ENCODE measurements at places on chromosomes 7 and 10.

DNA sequence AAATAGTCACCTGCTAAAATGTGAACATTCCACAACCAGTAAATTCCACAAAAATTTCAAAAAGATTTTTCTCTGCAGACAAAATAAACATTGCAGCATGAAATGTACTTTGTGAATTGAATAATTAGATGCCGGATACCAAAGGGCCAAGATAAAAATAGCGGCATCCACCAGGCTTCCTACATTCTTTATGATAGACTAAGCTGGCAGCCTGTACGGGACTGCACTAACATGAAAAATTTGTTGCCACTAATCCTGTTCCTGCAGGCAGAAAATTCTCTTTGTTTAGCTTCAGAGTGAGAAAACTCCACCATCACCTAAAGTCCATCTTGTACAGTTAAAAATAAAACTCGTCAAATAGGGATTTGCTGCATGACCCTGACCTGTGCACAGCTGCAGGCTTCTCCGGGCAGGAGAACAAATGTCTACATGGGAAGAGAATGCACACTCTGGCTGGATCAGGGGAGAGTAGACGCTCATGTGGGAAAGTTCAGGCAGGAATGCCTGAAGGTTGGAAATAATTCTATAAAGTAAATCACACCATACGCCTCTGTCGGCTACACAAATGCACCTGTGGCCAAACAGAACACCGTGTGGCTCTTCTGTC is 15.6 kb upstream of the ADO start:
- DNase-seq: no peak

GRCh38 chr7:107463139-107464078 is 6.4 kb upstream of the GPR22 start:
- DNase-seq: peak; percentile 14

DNA sequence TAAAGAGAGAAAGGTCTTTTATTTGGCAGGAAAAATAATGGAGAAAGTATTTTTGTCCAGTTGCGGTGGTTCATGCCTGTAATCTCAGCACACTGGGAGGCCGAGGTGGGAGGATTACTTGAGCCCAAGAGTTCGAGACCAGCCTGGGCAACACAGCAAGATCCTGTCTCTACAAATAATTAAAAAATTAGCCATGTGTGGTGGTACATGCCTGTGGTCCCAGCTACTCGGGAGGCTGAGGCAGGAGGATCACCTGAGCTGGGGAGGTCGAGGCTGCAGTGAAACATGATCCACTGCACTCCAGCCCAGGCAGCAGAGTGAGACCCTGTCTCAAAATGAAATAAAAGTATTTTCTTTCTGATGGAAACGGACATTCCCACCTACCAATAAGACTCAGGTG is 77.8 kb upstream of the MKRN1 start:
- no peak for DNase-seq

DNA sequence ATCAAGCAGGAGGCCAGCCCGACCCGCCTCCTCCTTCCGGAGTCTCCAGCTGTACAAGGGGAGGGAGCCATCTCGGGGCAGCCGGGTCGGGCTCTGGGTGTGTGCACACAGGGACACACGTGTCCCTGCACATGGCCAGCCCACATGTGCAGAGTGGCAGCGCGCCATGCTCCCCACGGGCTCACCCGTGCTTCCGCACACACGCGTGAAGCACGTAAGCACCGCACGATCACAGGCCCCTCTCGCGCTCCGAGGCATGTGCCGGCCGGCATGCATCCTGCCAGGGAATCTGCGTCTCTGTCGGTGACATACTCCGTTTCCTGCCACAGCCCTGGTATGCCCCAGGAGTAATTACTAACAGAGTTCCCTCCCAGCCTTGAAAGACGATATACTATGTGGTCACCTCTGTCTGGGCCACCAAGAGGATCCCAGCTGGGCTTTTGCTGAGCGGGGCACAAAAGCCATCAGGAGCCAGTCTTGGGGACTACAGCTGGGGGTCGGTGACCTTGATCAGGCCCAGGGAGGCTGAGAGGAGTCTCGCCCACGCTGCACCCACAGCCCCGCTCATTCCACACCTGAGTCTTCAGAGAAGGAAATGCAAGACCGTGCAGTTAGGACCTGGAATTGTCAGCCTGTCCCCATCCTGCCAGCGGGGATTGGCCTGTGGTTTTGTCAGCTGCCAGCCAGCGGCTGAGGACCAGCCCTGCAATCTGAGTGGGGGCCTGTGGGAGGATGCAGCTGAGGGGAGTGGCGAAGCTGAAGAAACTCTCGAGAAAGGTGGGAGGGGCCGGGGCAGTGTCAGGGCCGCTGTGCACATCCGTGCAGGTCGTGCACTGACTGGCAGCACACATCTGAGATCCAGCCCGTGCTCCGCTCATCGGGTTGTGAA is 11.0 kb upstream of the LFNG start:
- DNase-seq: peak; percentile 50

- DNase-seq: no peak
These were observed 354.2 kb downstream of the CXCL12 start for GRCh38 chr10:44030738-44031137.

DNA sequence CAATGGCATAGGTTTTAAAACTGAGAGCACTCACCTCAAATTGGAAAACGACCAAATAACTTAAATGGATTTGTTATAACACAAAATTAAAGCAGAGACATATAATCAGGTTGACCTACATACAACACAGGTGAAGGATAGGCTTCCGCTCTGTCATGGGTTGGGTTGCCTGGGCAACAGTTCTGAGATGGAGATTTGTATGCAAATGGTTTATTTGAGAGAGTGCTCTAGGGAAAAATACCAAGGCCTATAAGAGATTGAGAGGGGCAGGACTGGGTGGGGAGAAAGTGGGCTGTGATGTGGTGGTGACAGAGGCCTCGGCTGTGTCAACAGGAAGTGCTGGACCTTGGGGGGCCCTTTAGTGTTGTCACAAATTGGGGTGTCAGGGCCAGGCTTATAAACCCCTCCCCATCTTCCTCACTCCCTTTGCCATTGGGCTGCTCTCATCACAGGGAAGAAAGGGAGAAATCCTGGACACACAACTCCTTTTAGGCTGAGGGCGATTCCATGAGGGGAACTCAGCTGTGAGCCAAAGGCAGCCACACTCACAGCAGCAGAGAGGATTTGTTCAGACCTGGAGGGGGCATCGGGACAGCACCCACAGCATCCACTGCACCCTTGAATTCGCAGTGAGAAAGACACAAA is 105.4 kb upstream of the LYZL1 start:
- no peak for DNase-seq

GRCh38 chr7:20236043-20236442 is 18.9 kb upstream of the MACC1 start:
- no peak for DNase-seq

DNA sequence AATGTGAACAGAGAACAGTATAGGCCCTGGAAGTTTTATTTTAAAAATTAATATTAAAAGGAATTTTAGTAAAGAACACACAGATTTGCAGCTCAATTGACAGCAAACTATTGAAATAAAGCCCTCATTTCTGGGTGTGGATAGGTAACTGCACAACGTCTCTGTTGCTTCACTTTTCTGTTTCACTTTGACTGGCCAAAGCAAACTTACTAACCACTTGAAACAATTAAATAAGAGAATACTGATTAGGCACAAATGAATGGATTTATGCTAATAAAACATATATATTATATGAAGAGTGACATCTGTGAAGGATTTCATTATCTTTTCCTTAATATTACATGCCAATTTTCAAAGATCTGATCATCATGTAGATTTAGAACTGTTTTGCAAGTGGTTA is 11.9 kb downstream of the ZNF804B start:
- DNase-seq: no peak

DNA sequence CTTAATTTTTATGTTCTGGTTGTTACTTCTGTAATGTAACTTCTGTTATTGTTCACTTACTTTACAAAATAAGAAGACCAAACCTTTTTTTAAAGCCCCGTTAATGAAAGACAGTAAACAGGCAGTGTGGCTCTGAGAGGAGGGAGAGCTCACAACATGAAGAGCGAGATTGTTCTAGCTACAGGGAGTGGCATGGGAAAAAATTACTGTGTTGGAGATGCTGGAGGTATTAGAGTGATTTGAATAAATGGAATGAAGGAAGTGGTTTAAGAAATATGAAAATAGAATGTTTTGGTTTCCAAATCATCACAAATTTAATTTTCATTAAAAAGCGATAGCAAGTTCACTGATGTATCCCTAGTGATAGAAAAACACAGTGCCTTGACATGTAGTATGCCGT is 31.8 kb downstream of the REEP3 start:
- DNase-seq: no peak

- DNase-seq: no peak
These were observed 560.5 kb upstream of the GALNT17 start for GRCh38 chr7:70571403-70571934.

All from stimulated activated CD4-positive, alpha-beta T cell treated with anti-CD3 and anti-CD28 coated beads, Interleukin-12 subunit alpha, Interleukin-12 subunit beta, amount 100 ng/mL, for 48 hours (primary cell).